Cerebellar cortex (tissue), 1 donor: ENCODE measurements at places on chromosomes 13 and 19.

- DNase-seq: no peak
These were observed 614 bp downstream of the FXYD3 start for GRCh38 chr19:35116072-35116801.

DNA sequence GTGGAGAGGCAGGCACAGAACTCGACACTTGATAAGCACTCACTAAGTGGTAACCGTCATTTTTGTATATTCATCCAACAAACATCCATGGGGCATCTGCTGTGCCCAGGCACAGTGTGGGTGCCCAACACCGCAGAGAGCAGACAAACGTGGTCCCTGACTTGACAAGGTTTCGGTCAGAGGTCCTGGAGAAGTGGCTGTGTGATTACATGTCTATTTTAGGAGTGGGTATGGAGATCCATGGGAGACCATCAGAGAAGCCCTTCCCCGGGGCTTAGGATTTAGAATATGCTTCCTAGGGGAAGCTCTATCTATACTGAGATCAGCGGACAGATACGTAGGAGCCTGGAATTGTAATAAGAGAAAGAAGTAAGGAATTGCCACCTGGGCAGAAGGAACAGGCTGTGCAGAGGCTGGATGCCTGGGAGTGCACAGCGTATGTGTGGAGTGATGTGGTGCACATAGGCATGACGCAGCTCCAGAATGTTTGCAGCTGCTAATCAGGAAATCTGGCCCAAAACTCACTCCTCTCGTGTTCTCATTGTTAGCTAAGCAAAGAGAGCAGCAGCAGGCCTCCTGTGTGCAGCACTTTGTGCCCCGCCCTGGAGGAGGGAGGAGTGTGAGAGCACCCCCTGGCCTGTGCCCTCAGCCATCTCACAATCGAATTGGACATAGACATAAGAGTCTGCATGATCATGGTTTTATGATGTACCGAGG lies 23.0 kb upstream of the IRS2 start:
- no peak for DNase-seq

DNA sequence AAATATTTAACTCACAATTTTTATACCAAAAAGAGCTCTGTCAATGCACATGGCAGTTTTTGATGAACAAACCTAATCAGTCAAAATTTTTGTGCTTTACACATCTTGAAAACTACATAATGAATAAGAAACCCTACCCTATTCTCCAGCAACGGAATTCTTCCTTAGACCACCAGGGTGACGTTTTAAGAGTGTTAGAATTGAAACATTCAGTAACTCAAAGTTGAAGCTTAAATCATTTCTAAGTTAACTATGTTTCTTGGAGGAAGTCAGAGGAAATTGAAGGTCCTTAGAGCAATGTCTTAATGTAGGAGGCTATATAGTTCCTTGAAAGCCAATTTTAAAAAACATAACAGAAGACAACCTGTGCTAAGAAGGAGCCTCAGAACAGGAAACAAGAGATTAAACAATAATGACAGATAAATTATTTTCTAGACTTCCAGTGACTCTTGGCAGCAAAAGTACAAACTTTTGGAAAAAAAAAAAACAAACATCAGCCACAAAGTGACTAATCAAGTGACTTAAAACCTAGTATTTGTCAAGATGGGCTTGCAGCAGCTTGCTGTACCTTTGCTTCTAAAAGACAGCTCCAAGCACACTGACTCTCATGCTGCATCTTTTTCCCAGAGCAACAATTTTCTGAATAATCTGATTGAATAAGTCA lies 6.2 kb downstream of the SPRY2 start:
- DNase-seq: peak; percentile 18

DNA sequence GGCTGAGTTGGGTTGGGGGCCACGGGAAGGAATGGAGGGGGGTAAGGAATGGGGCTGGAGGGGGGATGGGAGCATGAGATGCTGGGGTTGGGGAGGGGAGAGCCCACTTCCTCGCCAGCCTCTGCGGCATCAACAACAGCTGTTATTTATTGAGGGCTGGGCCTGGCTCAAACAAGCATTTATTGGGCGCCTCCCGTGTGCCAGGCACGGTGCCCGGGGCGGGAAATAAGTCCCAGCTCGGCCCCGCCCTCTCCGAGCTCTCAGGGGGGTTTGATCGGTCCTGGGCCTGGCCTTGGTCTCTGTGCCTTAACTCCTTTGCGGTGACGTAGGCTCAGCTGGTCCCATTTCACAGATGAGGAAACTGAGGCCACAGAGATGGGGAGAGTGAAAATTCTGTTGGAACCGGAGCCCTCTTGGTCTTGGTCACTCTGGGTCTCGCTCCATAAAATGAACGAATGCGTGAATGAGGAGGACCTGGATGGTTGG lies 919 bp upstream of the ADAMTS10 start:
- no peak for DNase-seq

GRCh38 chr13:71395053-71395452 lies 472.0 kb downstream of the DACH1 start:
- DNase-seq: no peak

DNA sequence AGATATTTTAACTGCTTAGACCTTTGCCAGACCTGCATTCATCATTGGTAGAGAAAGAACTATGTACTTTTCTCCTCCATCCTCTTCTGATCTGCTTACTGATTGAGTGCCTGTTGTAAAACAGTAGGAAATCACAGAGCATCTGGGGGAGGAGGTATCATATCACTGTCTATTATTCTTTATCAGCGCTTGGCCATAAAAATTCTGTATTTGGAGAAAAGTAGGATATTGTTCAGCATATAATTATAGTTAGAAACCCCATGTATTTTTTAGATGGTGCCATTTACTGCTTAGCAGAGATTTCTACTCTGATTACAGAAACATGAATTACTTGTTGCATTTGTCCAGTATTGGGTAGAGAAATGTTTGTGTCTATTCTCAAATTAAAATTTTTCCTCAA lies 62.4 kb downstream of the URI1 start:
- DNase-seq: no peak

DNA sequence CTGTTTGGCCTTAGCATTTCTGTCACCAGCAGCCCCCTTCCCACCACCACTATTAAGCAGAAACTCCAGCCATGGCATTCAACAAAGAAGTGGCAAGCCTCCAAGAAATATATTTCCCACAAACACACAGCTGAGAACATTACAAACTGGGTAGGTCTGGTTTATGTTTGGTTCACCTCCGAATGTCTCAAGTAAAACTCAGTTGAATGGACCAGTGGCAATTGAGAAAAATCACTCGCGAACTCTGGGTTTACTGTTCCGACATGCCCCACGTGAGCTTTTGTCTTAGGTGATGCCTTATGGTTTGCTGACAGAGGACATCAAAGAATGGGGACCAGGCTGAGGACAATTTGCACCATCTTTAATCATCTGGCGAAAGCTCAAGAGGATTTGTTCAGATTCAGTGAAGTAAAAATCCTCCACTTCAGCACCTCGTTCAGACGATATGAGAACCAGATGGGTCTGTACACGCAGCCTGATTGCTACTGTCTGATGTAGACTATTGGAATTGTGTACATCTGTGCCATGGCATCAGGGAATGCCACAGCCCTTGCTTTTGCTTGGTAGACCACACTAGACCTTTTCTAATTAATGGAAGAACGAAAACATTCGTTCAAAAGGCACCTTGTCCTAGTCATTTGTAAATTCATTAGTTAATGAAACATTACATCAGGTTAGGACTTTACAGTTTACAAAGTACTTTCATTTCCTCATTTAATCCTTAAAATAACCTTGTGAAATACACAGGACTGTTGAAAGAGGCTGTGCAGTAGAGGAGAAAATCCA lies 59.4 kb downstream of the SLC10A2 start:
- DNase-seq: no peak

- peak; percentile 46 for DNase-seq
These were observed 931.6 kb upstream of the MIR17HG start for GRCh38 chr13:90415902-90416301.

GRCh38 chr13:46565808-46566750 lies 13.1 kb downstream of the LRCH1 start:
- no peak for DNase-seq

DNA sequence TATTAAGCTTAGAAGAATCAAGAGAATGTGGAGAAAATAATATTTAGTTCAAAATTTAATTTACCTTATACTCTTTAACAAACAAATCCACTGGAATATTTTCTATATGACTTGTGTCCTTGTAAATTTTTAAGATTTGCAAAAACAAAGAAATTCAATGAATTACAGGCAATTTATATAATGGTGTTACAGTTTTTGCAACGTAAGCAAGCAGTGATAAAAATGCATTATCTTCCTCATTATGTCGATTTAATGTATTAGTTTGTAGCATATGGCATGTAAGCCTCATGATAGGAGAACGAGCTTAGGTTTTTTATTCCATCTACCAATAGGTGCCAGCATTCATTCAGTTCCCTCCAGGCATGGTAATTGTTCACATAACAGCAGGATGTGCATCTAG lies 100.0 kb upstream of the PCDH9 start:
- DNase-seq: no peak

- peak; percentile 47 for DNase-seq
These were observed 4.5 kb upstream of the B3GNT8 start for GRCh38 chr19:41431426-41432386.

- DNase-seq: no peak
These were observed 6.0 kb upstream of the TEX30 start for GRCh38 chr13:102779436-102780159.
